Activated T-cell treated with anti-CD3 and anti-CD28 coated beads, Interleukin-2, amount 50 U/mL, for 4 hours (primary cell): ENCODE measurements at places on chromosomes 12 and 14.

GRCh38 chr12:90128526-90128925, 419.9 kb upstream of the ATP2B1 start:
- no peak for DNase-seq

- DNase-seq: no peak
These were observed 390.0 kb downstream of the AEBP2 start for GRCh38 chr12:19829100-19829853.

- DNase-seq: no peak
These were observed 292.6 kb downstream of the TTC8 start for GRCh38 chr14:89117012-89117411.

GRCh38 chr14:47194055-47194454, 481.4 kb downstream of the MDGA2 start:
- no peak for DNase-seq

- DNase-seq: no peak
These were observed 178.6 kb downstream of the NELL2 start for GRCh38 chr12:44697511-44697910.

GRCh38 chr12:56836800-56837663, 73.9 kb downstream of the HSD17B6 start:
- DNase-seq: peak; percentile 20

DNA sequence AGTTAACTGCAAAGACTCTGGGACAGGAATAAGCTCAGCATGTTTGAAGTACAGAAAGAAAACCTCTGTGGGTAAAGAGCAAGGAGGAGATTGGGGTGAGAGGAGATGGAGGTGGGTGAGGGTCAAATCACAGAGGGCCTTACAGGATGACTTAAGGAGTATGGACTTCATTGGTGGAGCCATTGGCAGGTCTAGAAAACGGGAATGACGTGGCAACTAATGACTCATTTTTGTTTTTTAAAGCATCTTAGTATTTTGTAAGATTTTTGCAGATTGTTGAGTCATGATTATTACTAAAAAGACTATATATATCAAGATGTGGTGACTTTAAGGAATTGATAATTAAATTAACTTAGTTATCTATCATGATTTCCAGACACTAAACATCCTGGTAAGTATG, 18.5 kb downstream of the UTP20 start:
- no peak for DNase-seq

GRCh38 chr12:79766705-79767464, 76.1 kb upstream of the PAWR start:
- DNase-seq: no peak

- no peak for DNase-seq
These were observed 3.4 kb downstream of the AQP5 start for GRCh38 chr12:49964849-49965624.
